ENCODE measurements at places on chromosomes 2 and 18.
A peak's percentile ranks its signal among the peaks of the same experiment; 100 is the strongest.

GRCh38 chr2:213689585-213689984 lies 405.3 kb downstream of the SPAG16 start:
- DNase-seq = no peak

- DNase-seq = no peak
Measured at GRCh38 chr18:22456547-22456946, 38.8 kb upstream of the CTAGE1 start.

DNA sequence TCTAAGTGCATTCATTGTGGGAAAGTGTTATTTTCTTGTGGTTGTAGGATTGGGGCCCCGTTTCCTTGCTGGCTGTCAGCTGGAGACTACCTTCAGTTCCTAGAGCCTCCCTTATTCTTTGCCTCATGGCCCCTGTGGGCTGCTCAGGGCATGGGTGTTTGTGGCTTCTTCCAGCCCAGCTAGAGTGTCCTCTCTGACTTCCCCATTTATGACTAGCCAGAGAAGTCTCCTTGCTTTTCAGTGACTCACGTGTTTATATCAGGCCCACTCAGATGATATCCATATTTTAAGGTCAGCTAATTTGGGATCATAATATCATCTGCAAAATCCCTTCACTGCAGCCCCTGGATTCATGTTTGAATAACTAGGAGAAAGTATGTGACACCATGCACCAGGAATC lies 62.8 kb downstream of the DTNA start:
- DNase-seq = peak; percentile 26

DNA sequence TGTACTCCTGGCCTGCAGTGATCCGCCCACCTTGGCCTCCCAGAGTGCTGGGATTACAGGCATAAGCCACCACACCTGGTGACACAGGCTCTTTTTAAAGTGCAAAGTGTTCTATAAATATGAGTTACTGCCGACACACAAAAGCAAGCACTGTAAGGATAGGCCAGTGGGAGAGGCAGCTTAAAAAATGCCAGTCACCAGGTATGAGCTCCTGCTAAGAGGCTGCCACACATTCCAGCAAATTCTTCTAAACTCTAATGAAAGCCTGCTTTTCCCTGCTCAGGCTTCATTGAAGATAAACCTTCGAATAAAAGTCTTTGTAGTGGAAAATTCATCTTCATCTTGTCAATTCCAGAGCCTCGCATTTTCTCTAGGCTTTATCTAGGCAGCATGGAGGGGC lies 203.0 kb upstream of the PID1 start:
- no peak for DNase-seq

- no peak for DNase-seq
Measured at GRCh38 chr2:231992888-231993287, 31.4 kb downstream of the DIS3L2 start.

DNA sequence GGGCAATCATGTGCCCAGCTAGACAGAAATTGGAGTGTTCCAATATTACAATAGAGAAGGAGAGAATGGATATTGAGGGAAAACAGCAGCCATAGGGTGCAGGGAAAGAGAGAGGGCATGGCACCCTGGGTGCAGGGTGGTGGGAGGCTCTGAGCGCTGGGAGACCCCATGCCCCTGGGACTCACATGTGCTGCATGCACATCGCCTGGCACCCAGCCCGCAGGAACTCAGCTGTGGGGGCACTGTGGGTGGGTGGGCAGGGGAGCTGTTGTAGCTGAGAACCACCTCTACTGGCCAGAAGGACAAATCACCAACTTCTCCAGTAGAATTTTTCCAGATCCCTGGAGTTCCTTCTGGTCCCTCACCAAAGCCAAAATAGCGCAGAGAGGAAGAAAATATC lies 7.2 kb upstream of the NEURL3 start:
- DNase-seq = no peak

DNA sequence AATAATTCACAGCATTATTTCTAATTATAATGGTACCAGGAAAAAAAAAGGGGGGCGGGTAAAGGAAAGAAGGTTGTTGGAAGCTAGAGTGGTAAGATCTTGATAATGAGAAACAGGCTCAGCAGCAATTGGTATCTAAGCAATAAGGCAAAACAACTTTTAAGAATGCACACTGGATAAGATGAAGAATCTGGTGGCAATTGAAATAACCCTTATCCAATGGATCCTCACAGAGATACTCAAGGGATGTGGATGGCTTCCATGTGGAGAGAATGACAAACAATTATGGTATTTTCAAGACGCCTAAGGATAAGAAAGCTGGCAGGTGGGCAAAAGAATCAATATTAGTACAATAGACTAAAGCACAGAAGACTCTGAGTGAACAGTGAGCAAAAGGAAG lies 153.6 kb downstream of the UPP2 start:
- no peak for DNase-seq

All from fibroblast of upper back skin (primary cell).